ENCODE measurements at places on chromosomes 13 and 19. TPM values are rescaled to one million over a fixed set of nuclear protein-coding genes. Genes with fewer than 3 reads are reported as not detected.

Gene NCR1
- total RNA-seq, result 0.70 TPM

Gene S1PR4
- total RNA-seq, result 78.1 TPM

Gene CNN1
- not detected for total RNA-seq

Gene CYP2A7
- not detected for total RNA-seq

Gene SYCN
- total RNA-seq, result not detected

Gene IGSF23
- not detected for total RNA-seq

Data from naive thymus-derived CD4-positive, alpha-beta T cell (primary cell).